ENCODE measurements at places on chromosomes 5 and 9.

DNA sequence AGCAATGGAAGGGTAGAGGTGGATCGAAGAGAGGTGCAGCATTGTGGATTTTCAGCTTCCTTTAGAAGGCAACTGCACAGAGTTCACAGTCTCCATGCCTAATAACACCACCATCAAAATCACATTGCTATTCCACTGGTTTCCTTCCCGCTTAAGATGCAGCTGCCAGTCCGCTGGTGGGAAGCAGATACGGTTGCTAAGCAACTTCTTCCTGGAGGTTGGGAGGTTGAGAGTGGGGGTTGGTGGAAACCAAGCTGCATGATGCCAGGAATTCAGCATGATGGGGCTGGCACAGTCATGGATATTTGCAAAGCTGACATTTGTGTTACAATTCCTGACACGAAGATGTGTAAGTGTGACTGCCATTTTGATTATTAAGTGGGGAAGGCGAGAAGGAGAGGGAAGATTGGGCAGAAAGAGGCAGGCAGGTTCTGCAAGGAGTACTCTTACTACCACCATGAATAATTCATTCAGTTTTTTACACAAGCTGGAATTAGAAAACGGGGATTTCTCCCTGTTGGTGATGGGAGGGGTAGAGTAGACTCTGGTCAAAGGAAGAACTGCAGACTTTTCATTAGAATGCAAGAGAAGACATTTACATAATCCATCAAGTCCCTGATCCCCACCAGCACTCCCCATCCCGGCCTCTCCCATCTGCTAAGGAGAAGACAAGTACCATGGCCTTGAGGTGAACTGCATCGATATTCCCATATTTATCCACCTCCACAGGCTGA, 87.5 kb downstream of the GLDC start:
- no peak for DNase-seq

DNA sequence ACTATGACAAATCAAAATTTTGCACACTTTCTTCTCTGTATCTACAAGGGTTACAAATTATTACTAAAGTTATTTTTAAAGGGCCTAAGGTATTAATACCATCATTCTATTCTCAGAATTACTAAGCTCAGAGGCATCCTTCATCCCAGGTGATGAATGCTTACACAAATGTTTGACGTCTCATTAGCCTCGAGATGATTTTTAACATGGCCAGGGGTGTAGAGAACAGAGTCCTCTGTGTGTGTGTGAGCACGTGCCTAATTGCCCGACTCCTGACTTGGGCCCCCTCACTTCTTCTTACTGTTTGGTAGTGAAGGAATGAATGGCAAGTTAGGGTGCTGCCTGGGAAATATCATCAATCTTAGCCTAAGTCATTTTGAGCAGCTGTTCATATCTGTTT, 221.1 kb downstream of the ENC1 start:
- DNase-seq, result no peak

GRCh38 chr5:78698191-78698791, 49.7 kb upstream of the LHFPL2 start:
- no peak for DNase-seq

GRCh38 chr5:118705959-118706667, 282.2 kb downstream of the DTWD2 start:
- no peak for DNase-seq

DNA sequence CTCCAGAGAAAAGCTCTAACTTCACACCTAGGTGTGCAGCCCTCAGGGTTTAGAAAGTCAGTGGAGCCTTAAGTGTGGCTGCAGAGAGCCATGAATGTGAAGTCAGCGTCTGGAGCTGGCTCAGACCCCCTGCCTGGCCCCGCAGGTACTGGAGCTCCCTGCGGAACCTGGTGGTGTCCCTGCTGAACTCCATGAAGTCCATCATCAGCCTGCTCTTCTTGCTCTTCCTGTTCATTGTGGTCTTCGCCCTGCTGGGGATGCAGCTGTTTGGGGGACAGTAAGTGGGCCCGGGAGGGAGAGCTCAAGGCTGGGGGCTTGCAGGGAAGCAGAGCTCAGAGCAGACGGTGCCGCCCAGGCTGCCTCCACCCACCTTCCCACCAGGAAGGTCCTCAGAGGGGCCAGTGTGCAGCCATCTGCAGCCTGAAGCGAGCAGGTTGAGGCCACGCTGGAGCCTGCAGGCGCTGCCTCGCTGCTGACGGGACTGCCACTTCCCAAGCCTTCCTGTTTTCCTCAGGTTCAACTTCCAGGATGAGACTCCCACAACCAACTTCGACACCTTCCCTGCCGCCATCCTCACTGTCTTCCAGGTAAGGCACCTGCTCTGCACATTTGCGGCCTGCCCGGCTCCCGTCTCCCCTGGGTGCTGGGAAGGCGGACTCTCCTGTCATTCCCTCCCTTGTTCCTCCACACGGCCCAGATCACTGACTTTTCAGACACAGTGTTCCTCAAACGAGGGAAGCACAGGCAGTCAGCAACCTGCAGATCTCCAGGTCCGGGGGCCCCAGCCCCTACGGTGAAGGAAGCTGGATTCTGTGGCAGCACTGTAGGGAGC, 108.9 kb downstream of the CACNA1B start:
- DNase-seq, result no peak
